ENCODE measurements at places on chromosomes 5 and 9. TPM values are rescaled to one million over a fixed set of nuclear protein-coding genes. Genes with fewer than 3 reads are reported as not detected.
A peak's percentile ranks its signal among the peaks of the same experiment; 100 is the strongest.

DNA sequence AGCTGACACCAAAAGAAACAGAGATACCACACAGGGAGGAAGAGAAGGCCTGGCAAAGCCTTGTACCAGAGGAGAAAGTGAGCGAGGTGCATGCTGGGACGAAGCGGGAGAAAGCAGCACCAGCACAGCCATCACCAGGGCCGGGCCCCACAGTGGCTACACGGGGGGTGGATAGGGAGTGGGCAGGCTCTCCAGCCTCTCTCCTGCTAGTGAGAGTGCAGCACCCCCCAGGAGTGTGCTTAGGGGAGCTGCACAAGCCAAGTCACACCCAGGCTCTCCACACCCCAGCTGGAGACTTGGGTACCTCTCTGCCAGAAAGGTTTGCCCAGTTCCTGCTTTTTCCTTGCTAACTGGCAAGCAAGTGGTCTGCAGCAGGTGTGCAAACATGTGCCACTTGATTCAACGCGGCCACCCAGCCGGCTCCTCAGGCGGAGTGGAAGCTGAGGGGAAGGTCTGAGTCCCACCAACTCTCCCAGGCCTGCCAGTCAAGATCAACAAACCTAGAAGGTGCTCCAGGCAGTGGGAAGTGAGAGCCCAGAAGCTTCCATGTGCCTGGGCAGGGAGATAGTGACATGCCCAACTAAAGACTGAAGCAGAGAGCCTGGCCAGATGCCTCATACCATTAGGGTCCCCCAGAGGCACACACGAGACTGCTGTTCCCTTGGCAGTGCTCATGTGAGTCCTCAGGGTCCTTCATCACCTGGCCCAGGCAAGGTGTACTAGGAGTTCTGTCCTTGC lies 39.9 kb downstream of the BICD2 start:
- no peak for DNase-seq
- H3K27me3 ChIP-seq: no peaks in the 10 kb centered on the region
- no peaks in the 10 kb centered on the region for H3K36me3 ChIP-seq
- H3K4me1 ChIP-seq: no peaks in the 10 kb centered on the region
- H3K27ac ChIP-seq: no peak overlapping the region
- H3K4me3 ChIP-seq: no peak overlapping the region

The LIFR gene
- 32.5 TPM for total RNA-seq

DNA sequence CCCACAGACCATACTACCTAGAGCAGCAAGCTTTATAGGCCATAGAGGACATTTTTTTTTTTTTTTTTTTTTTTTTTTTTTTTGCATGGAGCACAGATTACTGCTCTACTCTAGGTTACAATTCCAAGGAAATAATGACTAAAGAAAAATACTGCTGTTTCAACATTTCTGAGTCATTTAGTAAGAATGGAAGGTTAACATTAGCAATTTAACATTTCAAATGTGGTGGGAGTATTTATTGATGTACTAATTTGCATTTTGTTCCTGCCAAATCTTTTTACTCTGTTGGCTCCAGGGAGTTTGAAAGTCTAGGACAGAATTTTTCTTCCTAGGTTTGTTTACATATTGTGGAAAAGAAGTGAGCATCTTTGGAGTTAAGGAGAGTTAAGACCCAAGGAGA lies 142.1 kb upstream of the CCDC152 start:
- H3K27ac ChIP-seq: no peak overlapping the region
- H3K36me3 ChIP-seq: no peaks in the 10 kb centered on the region
- H3K4me3 ChIP-seq: no peak overlapping the region
- no peaks in the 10 kb centered on the region for H3K4me1 ChIP-seq
- H3K27me3 ChIP-seq: no peaks in the 10 kb centered on the region
- no peak for DNase-seq

The ARL14EPL gene
- total RNA-seq: not detected

DNA sequence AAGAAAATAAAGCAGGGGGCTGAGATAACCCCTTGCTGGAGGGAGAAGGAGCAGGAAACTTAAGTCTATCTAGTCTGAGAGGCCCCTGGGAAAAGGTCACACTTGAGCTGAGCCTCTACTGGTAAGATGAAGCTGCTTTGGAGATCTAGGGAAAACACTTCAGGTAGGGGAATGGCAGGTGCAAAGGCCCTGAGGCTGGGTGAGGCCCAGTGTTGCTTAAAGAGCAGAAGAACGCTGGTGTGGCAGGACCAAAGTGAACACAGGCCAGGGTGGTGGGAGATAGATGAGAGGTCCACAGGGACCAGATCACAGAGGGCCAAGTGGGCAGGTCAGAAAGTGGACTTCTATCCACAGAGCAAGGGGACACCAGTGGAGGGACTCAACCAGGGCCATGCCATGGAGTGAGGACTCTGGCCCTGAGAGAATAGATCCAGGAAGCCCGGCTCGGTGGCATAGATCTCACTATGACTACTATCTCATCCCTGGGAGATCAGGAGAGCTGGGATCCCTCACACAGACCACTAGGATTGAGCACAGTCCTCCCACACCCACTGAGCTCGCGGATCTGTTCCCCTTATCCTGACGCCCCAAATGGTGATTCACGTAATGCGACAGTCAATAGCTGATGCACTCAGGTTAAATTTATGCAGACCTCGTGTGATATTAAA lies 17.6 kb upstream of the NEURL1B start:
- no peak overlapping the region for H3K4me3 ChIP-seq
- H3K27ac ChIP-seq: no peak overlapping the region
- H3K4me1 ChIP-seq: no peaks in the 10 kb centered on the region
- DNase-seq: no peak
- H3K36me3 ChIP-seq: no peaks in the 10 kb centered on the region

DNA sequence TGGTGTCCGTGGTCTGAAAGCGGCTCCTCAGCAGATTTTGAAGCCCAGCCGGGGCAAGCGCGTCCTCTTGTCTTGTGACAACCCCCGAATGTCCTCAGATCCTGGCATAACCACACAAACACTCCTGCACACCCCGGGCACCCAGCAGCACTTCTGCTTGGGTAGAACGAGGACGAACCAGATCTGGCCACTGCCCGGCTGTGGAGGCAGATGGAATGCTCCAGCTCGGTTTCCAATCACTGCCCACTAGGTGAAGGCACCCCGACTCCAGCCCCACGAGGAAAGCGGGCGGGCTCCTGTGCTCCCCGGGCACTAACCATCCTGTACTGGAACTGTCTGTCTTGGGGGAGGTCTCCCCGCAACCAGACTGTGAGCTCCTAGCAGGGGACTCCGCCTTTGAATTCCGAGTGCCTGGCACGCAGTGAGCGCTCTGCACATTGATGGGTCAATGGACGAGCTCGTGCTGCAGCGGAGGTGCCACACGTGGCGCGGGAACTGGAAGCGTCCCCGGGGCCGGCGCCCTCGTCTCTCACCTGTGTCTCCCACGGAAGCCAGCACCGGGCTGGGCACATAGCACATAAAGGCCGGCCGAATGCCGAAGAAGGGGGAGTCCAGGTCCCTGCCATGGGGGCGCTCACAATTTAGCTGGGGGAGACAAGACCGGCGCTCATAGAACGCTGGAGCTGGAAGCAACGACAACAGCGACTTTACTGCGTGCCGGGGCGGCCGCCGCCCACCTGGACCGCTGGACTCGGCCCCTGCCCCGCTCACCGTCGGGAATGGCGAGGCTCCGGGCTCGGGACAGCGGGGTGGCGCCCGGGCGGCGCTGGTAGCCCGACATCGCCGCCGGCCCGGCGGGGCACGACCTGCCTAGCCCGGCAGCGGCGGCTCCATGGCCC lies 608 bp downstream of the ENTR1 start:
- no peaks in the 10 kb centered on the region for H3K36me3 ChIP-seq
- peak; percentile 78 for DNase-seq
- peak overlapping the region; percentile 51 for H3K27ac ChIP-seq
- no peaks in the 10 kb centered on the region for H3K27me3 ChIP-seq

- H3K27ac ChIP-seq: no peak overlapping the region
- H3K27me3 ChIP-seq: no peaks in the 10 kb centered on the region
- no peaks in the 10 kb centered on the region for H3K36me3 ChIP-seq
- DNase-seq: no peak
- no peaks in the 10 kb centered on the region for H3K4me1 ChIP-seq
Measured at GRCh38 chr5:136413196-136413595, 47.9 kb upstream of the TRPC7 start.

GRCh38 chr5:1214936-1215220 lies 10.3 kb upstream of the SLC6A18 start:
- no peaks in the 10 kb centered on the region for H3K36me3 ChIP-seq
- no peaks in the 10 kb centered on the region for H3K4me1 ChIP-seq
- H3K27me3 ChIP-seq: no peaks in the 10 kb centered on the region
- no peak for DNase-seq
- H3K4me3 ChIP-seq: no peak overlapping the region

The MYOT gene
- not detected for total RNA-seq

The MUSK gene
- 0.26 TPM for total RNA-seq

GRCh38 chr9:127535396-127535795 lies 76.7 kb upstream of the STXBP1 start:
- DNase-seq: no peak
- peaks cover 30% of the 10 kb centered on the region for H3K4me1 ChIP-seq
- H3K36me3 ChIP-seq: no peaks in the 10 kb centered on the region
- no peaks in the 10 kb centered on the region for H3K27me3 ChIP-seq
- H3K4me3 ChIP-seq: no peak overlapping the region

DNA sequence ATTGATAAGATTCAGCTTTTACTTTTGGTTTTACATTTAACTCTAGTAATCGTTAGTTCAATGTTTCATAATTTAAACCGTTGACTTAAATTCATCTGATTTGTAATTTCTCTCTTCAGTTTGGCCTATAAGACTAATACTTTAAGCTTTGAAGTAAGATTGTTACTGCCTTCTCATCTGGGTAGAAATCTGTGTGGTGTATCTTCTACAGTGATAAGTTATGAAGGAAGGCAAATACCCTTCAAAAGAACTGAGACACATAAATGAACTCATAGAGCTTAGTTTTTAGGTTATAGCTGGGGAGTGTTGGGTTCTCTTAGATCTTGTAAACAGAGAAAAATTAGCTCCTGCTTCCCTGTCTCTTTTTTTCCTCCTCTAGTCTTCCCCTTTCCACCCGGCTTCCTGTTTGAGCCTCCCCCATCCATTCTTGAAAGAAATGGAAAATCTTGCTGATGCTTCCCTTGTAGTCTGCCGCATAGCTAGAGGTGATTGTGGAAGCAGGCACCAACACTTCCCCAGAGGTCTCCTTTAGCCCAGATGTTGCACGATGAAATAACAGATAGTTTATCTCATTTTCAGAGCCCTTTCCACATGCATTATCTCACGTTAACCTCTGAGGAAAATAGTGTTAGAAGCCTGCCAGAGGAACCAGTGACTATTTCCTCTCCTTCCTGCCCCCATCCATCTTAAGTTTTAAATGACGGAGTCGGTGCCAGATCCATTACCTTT lies 2.0 kb upstream of the F2RL2 start:
- H3K4me3 ChIP-seq: no peak overlapping the region
- no peaks in the 10 kb centered on the region for H3K4me1 ChIP-seq
- H3K27me3 ChIP-seq: no peaks in the 10 kb centered on the region
- no peaks in the 10 kb centered on the region for H3K36me3 ChIP-seq
- no peak for DNase-seq

- no peaks in the 10 kb centered on the region for H3K36me3 ChIP-seq
- H3K27me3 ChIP-seq: no peaks in the 10 kb centered on the region
- no peak for DNase-seq
- H3K27ac ChIP-seq: no peak overlapping the region
- no peak overlapping the region for H3K4me3 ChIP-seq
Measured at GRCh38 chr9:114909661-114910060, 20.7 kb downstream of the TNFSF8 start.

- no peak overlapping the region for H3K4me3 ChIP-seq
- no peaks in the 10 kb centered on the region for H3K4me1 ChIP-seq
- H3K27me3 ChIP-seq: no peaks in the 10 kb centered on the region
- no peaks in the 10 kb centered on the region for H3K36me3 ChIP-seq
Measured at GRCh38 chr5:24177821-24178220, 467.0 kb downstream of the CDH10 start.

The ATG10 gene
- total RNA-seq: 3.4 TPM

The ZNF366 gene
- 0.41 TPM for total RNA-seq

DNA sequence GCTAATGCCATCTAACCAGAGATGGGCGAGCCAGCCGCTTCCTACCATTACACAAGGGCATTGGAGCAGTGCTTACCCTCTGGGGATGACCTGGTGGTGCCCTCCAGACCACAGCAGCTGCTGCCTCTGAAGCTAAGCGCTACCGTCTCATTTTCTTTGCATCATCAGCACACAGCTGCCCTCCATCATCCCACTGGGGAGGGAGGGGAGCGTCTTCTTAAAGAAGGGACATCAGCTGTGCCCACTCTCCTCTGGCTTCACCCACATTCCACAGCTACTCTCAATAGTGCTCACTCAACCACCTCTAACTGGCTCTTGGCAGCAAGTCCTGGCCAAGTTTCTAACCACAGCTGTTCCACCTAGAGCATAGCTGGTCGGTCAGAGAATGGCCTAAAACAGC lies 503.4 kb downstream of the NFIB start:
- no peak overlapping the region for H3K4me3 ChIP-seq
- no peaks in the 10 kb centered on the region for H3K4me1 ChIP-seq
- DNase-seq: no peak
- H3K36me3 ChIP-seq: no peaks in the 10 kb centered on the region
- no peaks in the 10 kb centered on the region for H3K27me3 ChIP-seq

The CDX1 gene
- total RNA-seq: 0.13 TPM

The DCTN3 gene
- 37.2 TPM for total RNA-seq

The KCTD16 gene
- 4.3 TPM for total RNA-seq

GRCh38 chr5:95134326-95134725 lies 150.6 kb downstream of the MCTP1 start:
- H3K27me3 ChIP-seq: no peaks in the 10 kb centered on the region
- no peak for DNase-seq

GRCh38 chr5:172823840-172824362 lies 10.2 kb upstream of the ERGIC1 start:
- no peaks in the 10 kb centered on the region for H3K27me3 ChIP-seq
- no peaks in the 10 kb centered on the region for H3K36me3 ChIP-seq
- H3K4me3 ChIP-seq: no peak overlapping the region
- no peaks in the 10 kb centered on the region for H3K4me1 ChIP-seq
- no peak overlapping the region for H3K27ac ChIP-seq

GRCh38 chr9:2726650-2727340 lies 9.5 kb downstream of the KCNV2 start:
- H3K27ac ChIP-seq: no peak overlapping the region
- no peaks in the 10 kb centered on the region for H3K36me3 ChIP-seq
- DNase-seq: no peak
- H3K27me3 ChIP-seq: no peaks in the 10 kb centered on the region

GRCh38 chr9:123996731-123997421 lies 14.7 kb upstream of the LHX2 start:
- DNase-seq: no peak
- no peaks in the 10 kb centered on the region for H3K36me3 ChIP-seq
- H3K27me3 ChIP-seq: peaks cover 21% of the 10 kb centered on the region
- H3K4me1 ChIP-seq: peaks cover 2% of the 10 kb centered on the region
- H3K4me3 ChIP-seq: no peak overlapping the region

DNA sequence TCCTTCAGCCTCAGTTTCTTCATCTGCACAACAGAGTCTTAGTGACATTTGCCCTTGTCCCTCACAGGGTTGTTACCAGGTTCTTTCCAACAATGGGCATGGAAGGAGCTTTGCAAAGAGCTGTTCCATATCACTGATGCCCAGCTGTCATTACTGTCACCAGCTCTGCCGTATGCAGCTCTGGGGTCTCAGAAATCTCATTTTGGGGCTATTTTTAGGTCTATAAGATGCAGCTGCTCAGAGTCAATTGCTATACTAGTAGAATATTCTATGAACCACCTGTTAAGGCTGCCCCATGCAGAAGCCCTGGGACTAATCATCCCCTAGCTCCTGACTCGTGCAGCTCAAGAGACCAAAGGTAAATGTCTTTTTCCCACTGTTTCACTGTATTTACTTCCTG lies 105.1 kb upstream of the TNPO1 start:
- H3K4me3 ChIP-seq: no peak overlapping the region
- H3K27me3 ChIP-seq: no peaks in the 10 kb centered on the region
- no peak overlapping the region for H3K27ac ChIP-seq
